Suppressor macrophage treated with lipopolysaccharide for 4 hours (primary cell): ENCODE measurements at places on chromosomes 16 and 17.

- peak; percentile 39 for DNase-seq
Measured at GRCh38 chr17:81858967-81859905, 1.1 kb downstream of the P4HB start.

DNA sequence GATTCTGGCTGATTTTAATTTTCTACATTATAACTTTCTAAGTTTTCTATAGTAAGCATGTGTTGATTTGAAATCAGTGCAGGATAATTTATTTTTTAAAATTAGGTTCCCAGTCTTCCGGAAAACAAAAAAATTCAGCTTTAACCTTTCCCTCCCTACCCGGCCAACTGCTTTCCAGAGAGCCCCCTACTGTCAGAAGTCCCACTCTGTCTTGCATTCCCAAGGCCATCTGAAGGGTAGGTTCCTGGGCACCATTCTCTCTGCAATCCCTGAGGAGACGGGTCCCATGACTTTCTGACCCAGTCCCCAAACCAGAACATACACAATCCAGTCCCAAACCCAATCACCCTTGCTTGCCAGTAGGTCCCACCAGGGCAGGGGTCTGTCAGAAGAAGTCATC, 200.3 kb downstream of the CYLD start:
- no peak for DNase-seq

- no peak for DNase-seq
Measured at GRCh38 chr17:30254150-30254549, 18.7 kb upstream of the SLC6A4 start.

DNA sequence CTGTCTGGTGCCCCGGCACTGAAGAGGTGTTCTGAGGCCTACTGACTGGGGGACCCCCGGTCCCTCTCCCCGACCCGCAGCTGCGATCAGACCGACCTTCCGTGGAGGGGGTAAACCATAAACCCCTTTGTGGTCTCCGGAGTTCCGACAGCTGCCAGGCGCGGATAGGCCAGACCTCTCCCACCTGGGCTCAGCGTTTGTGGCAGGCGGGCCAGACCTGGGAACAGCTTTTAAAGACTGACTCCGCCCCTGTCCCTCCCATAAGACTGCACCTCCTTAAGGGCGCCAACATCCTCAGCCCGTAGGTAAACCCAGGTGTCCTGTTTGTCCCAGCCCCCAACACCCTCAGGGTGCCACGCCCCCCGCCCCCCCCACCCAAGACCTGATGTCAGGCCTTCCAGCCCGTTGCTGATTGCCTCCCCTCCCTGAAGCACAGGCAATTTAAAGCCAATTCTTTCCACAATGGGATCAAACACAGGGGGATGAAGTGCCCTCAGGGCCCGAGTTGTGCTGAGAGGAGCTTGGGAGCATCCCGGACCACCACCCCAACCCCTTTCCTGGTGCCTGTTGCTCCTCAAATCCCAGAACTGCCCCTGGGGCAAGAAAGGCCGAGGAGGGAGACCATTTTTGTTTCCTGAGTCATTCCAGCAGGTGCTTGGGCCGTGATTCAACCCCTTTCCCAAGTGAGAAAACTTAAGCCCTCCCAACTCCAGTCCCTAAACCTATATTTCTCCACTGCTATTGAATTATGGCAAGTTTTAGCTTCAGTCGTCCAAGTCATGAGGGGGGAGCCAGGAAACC, at the start of gene SOX15:
TSS of gene SOX15 (minus strand) at position 204 of the 801 bp plus-strand sequence. CDS start 418 bp downstream, outside the sequence.
- DNase-seq, result no peak

GRCh38 chr16:23699100-23699499, 13.9 kb downstream of the ERN2 start:
- DNase-seq, result no peak

DNA sequence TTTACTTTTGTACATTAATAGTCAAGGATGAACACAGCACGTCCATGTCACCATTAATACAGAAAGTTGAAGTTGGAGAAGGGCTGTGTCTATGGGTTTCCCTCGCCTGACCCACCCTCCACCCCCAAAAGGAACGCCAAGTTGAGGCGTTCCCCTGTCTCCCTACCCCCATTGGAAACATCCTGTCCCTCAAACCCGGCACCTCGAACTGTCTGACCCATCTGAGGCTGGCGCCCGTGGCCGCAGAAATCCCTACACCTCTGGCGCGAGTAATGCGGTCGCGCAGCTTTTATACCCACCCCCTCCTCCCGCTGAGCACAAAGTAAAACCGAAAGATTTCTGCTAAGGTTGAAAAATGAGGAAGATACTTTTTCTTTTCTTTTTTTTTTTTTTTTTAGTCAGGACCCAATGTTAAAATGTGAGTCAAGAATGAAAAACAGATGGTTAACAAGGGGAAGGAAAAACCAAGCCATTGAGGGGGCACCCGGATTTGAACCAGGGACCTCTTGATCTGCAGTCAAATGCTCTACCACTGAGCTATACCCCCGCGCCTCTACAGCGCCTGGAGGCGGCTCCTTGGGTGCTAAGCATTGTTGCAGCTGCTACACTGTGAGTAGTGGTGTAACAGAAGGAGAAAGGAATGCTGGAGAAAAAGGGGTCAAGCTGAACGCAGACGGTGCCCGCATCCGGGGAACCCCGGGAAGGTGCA, 887 bp upstream of the LASP1 start:
- DNase-seq, result peak; percentile 93

DNA sequence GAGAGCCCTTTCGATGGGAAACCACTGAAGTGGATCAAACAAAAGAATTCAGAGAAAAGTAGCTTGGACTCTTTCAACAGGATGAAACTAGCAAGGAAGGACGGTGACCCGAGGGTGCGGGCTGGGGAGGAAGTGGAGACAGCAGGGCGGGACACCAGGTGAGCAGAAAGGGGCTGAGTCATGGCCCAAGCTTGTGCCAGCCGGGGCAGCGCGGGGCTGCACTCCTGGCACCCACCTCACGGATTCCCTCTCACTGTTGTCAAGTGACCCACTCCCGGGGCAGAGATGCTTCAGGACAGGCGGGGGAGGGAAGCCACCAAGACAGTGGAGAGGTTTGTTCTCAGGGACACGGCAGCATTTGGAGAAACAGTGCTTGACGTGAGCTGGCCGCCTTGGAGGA, 10.7 kb upstream of the RNF222 start:
- DNase-seq, result no peak

DNA sequence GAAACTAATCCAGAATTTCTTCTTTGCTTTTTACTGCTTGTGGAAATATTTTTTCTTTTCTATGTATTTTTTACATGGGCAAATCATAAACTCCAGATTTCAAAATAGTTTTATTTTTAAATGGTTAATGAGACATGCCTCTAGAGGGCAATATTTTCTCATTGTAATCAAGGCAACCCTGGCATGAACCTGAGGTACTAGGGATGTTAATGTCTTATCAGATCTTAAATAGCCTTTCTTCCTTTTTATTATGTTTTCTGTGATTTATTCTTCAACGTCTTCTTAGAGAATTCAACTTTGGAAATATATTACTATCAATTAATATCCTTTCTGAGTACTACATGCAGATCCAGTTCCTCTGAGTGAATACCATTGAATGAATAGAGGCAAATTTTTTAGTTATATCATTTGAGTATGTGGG, 324.7 kb downstream of the BCAS3 start:
- peak; percentile 57 for DNase-seq

GRCh38 chr17:21677126-21677910, 15.0 kb upstream of the KCNJ18 start:
- no peak for DNase-seq

- peak; percentile 81 for DNase-seq
Measured at GRCh38 chr16:11256661-11257130, 692 bp upstream of the SOCS1 start.

DNA sequence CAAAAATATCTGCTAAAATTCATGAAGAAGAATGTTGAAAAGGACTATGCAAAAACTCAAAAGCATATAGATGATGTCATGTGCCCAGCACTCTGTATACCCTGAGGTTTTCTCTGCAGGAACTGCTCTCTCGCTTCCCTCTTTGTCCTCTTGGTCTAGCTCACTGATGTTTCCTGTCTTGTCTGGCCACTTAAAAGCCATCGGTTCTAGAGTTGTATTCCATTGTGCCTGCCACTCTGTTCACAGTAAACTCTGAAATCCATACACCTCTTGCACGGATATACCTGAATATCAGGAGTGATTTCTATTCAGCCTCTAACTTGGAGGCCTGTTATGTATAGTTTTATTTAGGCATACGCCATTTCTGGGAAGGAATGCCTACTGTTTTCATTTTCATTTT, 101.0 kb upstream of the CNTNAP4 start:
- no peak for DNase-seq

DNA sequence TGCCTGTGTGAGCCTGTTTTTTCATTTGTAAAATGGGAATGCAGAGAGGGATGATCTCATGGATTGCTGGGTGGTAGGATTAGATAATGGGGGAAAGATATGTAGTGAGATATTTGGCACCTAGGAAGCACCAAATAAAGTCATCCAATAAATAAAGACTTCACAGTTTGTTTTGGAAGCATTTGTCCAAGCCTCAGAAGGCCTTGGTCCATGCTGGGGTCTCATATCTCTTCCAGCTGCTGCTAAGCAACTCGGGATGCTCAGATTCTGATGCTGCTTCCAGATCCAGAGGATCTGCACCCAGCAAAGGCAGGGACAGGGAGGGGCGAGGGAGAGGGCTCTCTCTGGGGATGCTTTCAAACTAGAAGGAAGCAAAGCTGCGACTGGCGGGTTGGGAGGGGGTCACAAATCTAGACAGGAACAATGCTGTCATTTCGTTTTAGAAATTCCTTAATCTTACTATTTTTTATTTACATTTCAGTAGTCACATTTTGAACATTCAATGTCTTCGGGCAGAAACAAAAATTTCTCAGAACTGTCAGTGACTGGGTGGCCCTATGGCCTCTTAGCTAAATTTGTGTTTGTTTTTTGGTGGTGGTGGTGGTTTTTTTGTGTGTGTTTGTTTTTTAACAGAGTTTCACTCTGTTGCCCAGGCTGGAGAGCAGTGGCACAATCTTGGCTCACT, 114.9 kb upstream of the CDH5 start:
- DNase-seq, result no peak
